ENCODE measurements at places on chromosomes 5 and 9.

DNA sequence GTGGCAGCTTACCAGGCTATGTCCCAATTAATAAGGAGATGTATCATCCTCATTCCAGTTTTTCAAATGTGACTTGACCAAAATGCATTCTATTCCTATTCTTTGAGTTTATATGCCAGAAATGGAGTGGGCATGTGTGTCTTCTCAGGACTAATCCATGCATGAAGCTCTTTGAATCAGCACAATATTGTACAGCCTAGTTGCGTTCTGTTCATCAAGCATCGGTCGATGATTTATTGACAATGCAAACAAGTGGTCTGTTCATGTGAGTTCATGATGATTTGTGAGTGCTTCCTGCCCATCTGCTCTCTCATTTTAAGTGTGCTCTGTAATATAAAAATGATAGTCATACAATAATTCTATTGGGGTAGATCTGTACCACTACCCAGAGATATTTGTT, 48.3 kb downstream of the PALM2AKAP2 start:
- DNase-seq: no peak

DNA sequence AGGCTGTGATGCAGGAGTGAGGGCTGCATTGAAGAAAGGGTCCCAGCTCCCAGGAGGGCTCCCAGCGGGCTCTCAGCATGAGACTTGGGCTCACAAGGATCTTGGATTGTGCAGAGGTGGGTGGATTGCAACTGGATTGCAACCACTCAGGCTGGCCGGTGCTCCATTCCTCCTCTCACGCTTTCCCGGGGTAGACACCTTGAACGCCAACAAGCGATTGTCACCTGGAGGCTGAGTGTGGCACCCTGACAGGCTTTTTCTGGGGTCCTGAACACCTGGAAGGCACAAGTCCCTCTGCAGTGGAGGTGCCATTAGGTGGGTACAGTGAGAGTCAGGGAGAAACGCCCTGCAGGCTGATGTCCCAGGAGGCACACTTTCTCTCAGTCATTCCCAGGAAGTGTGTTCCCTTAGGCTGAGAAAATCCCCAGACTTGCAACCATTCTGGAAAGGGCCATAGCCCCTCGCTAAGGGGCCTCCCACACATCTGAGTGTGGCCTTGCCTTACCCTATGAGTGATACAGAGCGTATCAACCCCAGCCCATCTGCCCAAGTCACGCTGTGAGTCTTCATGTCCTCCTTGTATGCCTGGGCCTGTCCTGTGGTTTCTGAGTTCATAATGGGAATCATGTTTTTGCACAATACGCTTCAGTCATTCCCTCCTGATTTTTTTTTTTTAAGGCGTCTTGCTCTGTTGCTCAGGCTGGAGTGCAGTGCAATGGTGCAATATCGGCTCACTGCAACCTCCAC, 488.1 kb downstream of the IRX1 start:
- no peak for DNase-seq

DNA sequence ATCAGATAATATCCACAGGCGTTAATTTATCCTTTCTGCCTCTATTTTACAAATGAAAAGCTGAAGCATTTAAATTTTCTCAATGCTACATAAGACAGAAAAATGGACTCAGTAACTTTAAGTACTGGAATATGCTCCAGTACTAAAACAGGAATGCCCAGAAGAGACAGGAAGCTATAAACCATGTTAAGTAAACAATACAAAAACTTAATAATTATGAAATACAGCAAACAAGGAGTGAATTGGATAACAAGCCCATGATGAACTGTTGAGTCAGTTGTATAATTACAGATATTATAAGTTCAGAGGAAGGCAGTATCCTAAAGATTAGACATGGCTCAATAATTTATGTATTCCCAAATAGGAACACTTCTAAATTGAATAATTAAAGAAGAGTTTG, 148.5 kb downstream of the CHSY3 start:
- DNase-seq: no peak

- no peak for DNase-seq
These were observed 475.7 kb downstream of the CCDC171 start for GRCh38 chr9:16028548-16028947.

- DNase-seq: no peak
These were observed 297.2 kb downstream of the SPOCK1 start for GRCh38 chr5:137201876-137202275.

- no peak for DNase-seq
These were observed 14.4 kb downstream of the NACC2 start for GRCh38 chr9:136080716-136081112.

DNA sequence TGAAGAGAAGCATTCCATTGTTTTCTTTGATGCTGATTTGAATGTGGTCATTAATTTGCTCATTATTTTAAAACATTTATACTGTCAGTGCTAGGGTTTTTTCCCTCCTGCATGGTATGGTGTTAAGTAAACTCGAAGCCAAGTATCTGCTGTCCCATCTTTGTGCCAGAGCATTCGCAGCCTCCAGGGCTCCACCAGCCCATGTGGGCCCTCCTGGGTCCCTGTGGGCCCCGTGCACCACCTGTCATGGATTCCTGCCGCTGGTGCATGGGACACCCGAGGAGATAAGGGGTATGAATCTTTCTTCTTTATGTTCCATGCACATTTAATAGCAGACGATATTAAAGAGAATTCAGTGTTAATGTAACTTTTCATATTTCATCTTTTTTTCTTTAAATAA, 95.1 kb downstream of the TRIO start:
- no peak for DNase-seq

- DNase-seq: no peak
These were observed 27.2 kb downstream of the SCAMP1 start for GRCh38 chr5:78387468-78388153.

GRCh38 chr9:31639451-31639850, 745.0 kb upstream of the ACO1 start:
- DNase-seq: no peak

- no peak for DNase-seq
These were observed 2.9 kb downstream of the PBX3 start for GRCh38 chr9:125749951-125750626.

DNA sequence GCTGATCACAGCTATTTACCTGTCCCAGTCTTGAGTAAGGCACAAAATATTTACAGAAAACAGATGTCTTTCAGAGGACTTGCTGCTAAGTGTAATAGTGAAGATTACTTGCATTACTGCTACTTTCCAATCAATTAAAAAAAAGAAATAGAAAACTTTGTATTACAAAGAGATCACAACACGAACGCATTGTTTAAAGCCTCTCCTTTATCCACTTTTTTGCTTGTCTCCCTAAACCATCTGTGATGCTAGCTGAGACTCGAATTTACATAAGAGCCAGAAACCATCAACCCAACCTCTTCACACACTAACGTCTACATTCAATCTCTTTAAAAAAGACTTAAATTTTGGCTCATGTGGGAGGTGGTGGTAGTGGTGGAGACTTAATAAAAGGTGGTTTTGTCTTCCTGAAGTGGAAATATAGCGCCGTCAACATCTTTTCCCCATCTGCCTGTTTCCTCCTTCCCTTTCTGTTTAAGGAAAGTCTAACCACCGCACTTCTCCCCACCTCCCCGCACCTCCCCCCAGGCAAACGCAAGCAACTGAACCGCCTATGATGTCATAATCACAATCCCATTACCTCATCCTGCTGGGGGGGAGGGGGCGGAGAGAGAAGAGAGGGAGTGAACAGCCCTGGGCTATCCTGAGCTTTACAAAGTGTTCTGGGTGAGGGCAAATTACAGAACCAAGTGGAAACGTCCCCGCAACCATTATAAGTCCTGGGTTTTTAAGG, 948 bp upstream of the FAM53C start:
- DNase-seq: peak; percentile 87

DNA sequence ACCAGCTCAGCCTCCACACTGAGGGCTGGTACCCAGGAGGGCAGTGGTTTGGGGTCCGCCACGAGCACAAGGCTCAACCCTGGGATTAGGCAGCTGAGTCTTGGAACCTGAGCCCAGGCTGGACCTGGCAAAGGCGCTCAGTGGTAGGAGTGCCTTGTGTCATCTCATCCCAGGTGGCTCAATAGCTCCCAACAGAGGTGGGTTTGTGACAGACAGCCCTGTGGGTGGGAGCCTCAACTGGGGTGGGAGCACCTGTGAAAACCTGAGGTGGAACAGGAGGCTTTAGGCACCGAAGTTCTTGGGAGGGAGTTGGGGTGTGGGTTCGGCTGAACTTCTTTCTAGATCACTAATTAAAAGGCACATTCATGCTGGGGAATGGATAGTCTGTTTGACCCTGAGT, 35.2 kb upstream of the SMU1 start:
- DNase-seq: no peak
